ENCODE measurements at places on chromosomes 3 and 15.

DNA sequence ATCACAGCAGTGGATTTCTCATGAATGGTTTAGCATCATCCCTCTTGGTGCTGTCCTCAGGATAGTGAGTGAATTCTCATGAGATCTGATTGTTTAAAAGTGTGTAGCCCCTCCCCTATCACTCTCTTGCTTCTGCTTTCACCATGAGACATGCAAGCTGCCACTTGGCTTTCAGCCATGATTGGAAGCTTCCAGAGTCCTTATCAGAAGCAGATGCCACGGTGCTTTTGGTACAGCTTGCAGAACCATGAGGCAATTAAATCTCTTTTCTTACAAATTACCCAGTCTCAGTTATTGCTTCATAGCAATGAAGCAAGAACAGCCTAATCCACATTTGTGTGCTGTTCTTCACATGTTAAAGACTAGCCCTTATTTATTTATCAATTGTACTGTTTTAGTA, 495.2 kb upstream of the EPHA6 start:
- no peak for DNase-seq

- DNase-seq, result peak; percentile 28
These were observed 146.6 kb downstream of the TBL1XR1 start for GRCh38 chr3:177050501-177051237.

- no peak for DNase-seq
These were observed 42.6 kb downstream of the PXK start for GRCh38 chr3:58375254-58375653.

- DNase-seq, result no peak
These were observed 694.4 kb upstream of the ALCAM start for GRCh38 chr3:104672331-104672730.

DNA sequence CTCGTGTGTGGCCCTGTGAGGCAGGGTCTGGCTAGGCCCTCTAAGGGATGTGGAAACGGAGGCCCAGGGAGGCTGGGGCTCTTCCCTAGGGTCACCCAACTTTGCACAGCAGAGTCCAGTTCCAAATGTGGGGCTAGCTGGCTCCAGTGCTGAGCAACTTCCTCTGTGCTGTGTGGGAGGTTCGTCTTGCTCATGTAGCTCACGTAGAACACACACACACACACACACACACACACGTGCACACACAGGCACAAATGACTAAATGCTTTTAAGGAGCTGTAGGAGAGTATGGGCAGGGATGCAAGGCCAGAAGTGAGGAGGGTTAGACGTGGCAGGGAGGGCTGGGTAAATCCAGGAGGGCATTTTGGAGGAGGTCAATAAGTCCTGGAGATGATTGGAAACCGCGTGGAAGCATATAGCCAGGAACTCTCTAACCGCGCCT, 213.8 kb downstream of the RPLP1 start:
- DNase-seq, result no peak

DNA sequence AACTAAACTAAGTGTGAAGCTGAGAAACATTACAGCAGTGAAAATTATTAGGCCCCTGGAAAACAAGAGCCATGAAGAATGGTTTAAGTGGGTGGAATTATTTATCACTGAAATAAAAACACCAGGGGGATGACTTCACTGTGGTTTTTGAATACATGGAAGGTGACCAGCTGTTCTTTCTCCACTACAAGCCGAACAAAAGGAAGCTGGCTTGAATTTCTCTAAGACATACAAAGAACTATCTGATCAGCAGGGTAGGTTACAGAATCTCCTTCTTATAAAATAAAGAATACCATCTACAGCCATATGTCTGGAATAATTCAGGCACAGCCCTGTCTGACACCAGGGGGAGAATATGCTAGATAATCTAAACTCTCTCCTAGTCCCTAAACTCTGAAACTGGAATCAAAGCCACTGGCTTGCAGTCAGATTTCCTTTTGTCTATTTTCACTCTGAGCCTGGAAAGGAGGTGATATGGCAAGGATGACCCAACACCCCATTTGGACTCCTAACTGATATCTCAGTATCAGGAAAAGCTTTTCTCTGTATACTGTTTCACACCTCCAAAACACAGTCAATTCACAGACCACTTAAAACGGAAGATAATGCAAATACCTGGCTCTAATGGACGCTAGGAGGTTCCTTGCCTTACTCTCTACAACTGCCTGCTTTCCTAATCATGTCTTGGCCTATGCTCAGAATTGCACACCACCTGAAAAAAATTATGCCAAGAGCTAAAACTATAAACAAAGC, 31.2 kb downstream of the SPATA12 start:
- no peak for DNase-seq

DNA sequence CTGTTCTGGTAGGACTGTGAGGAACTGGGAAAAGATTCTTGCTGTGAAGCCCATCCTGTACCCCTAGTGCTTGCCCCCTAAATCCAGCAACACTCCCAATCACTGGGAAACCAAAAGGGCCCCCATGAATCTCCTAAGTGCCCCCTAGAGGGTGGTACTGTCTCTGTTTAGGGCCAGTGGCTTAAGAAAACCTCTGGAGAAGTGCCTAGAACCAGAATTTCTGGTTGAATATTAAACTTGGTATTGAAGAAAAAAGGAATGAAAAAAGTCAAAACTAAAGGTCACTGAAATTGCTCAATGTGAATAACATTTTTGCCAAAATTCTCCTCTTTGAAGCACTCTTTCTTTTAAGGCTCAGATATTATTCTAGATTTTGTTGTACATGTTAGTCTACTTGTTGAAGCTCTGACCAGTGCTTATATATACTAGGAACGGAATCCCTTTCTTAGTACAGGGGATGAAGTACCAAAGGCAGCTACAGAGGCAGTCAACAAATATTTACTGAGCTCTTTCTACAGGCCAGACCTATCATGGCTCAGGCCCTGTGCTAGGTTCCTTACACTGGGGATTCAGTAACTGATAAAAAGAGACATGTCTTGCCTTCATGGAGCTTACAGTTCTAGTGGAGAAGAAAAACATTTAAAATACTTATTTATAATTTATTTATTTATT, 138.8 kb downstream of the MYLK start:
- no peak for DNase-seq

Measured in activated CD4-positive, alpha-beta T cell treated with anti-CD3 and anti-CD28 coated beads, Interleukin-2, Interleukin-6, amounts not matched to agents 100 ng/mL and 50 ng/mL, durations not matched to agents 16 hours and 8 hours (primary cell).